ENCODE measurements at places on chromosomes 13 and 19. TPM values are rescaled to one million over a fixed set of nuclear protein-coding genes. Genes with fewer than 3 reads are reported as not detected.
A peak's percentile ranks its signal among the peaks of the same experiment; 100 is the strongest.

Gene GPX4
- 363 TPM for total RNA-seq

Gene B3GNT3
- total RNA-seq, result not detected

DNA sequence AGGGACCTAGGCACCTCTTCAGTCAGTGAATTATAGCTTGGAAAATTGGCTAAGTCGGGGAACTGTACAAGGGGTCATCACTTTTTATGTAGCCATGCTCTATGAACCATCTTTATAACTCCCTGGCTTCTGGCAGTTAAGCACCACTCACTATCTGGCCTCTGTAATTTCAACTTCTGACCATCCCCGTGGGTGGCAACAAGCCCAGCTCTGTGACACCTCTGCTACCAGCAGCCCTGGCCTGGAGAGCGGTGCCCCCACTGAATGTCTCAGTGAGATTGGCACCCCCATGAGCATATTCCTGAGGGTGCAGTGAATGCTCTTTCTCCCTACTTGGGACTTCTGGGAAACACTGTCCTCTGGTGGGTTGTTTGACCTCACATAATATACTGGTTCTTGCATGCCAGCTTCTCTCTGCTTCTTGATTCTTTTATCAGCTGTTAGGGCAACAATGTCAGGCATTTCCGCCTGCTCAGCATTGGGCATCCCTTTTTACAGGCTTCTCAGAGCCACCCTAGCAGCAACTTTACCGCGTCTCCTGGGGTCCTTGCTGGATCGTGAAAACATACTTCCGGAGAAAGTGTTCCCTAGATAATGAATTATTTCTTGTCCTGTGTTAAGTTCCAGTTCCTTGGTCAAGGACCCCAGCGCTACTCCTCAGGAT lies 10.4 kb downstream of the KL start:
- DNase-seq, result peak; percentile 13

GRCh38 chr13:75443356-75443958 lies 38.5 kb downstream of the TBC1D4 start:
- DNase-seq, result no peak

Data from LHCN-M2 (cell line).